ENCODE measurements at places on chromosomes 16 and 17.

- DNase-seq, result no peak
Observed at GRCh38 chr16:51949282-51949681, 597.7 kb downstream of the TOX3 start.

GRCh38 chr16:84839956-84840355 is 20.2 kb downstream of the CRISPLD2 start:
- peak; percentile 99 for DNase-seq

- DNase-seq, result no peak
Observed at GRCh38 chr16:4618645-4619418, 4.1 kb upstream of the UBALD1 start.

- no peak for DNase-seq
Observed at GRCh38 chr17:4160294-4160859, 17.4 kb downstream of the CYB5D2 start.

- DNase-seq, result no peak
Observed at GRCh38 chr17:16428098-16428882, 12.9 kb downstream of the TRPV2 start.

GRCh38 chr16:25796239-25796638 is 104.5 kb downstream of the HS3ST4 start:
- DNase-seq, result no peak

- peak; percentile 41 for DNase-seq
Observed at GRCh38 chr17:57130708-57131461, 45.8 kb downstream of the AKAP1 start.

All from RCC 7860 (cell line).